ENCODE measurements at places on chromosomes 5 and 9.

- no peak for DNase-seq
Observed at GRCh38 chr5:32190095-32190494, 16.0 kb upstream of the GOLPH3 start.

DNA sequence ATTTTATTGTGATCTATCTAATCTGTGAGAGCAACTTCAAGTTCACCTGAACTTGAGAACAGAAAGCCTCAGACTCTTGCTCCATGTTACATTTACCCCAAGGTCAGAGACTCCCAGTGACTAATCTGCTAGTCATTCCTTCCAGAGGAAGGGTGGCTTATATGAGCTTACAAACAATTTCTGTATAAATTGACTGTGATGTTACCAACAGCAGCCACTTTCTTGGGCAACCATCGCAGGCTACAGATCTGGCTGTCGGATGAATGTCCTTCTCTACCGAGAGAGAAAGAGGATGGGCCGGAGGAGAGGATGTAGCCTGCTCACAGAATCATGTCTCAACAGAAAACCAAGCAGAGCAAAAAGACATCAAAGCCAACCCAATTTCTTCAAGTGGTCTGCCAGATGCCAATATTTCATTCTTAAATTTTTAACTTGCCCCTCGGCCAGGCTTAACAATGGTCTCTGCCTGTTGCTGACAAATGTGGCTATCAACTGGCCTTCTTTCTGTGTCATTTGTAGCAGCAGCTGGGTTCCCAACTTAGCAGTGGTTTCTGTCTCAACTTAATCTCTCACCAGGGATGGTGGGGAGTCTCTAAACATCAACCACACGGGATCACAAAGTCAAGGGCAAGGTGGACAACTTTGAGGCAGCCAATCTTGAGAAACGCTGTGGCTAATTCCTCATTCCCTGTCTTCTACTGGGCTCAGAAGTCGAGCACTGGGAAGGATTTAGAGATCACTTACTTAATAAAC, 81.3 kb downstream of the RAPGEF1 start:
- DNase-seq: no peak

DNA sequence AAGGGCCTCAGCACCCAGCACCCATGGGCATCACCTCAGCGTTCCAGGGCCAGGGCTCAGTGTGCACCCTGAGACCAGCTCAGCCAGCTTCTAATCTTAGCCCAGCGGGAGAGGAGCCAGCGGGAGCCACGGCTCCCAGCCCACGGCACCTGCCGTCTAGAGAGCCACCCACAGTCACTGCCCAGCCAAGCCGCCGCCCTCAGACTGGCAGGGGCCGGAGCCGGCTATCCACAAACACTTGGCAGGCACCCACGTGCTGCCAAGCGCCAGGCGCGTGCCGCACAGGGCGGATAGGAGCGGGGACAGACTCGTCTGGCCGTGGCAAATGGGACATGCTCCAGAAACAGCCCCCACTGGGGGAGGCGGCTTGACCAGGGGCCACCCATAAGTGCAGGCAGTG, 18.6 kb downstream of the BRD3 start:
- DNase-seq: no peak

GRCh38 chr5:168740811-168741213, 161.6 kb upstream of the PANK3 start:
- DNase-seq: no peak

GRCh38 chr5:112192866-112193265, 226.2 kb downstream of the EPB41L4A start:
- DNase-seq: no peak

DNA sequence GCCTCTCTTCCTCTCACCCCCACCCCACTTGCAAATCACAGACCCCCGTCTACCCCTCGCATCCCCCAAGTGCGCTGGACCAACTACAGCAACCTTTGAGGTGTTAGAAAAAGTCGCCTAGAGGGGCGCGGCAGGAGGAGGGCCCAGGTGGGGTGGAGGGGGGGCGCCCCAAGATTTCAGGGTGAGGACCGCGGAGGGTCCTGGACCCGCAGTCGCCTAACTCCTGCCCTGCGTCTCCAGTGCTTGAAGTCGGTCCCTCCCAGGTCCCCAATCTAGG, 379 bp upstream of the EGFLAM start:
- DNase-seq: no peak

GRCh38 chr9:33719581-33720374, 75.6 kb upstream of the PRSS3 start:
- peak; percentile 50 for DNase-seq

DNA sequence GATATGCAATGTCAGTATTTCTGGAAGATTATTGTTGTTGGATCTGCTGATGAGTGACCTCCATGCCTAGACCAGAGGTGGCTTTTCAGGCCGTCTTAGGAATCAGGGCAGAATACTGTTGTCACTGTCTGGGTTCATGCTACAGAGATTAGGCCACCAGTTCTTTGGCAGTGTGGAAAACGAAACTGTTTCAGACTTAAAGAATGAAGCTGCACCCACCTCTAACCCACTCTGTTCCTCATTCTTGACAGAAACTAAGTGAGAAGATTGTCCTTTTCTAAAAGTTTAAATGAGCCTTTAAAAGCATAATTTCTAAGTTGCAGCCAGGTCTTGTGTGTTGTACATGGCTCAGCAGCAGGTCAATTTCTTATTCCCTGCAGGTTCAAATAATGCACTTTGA, 444.3 kb downstream of the ENC1 start:
- DNase-seq: no peak

DNA sequence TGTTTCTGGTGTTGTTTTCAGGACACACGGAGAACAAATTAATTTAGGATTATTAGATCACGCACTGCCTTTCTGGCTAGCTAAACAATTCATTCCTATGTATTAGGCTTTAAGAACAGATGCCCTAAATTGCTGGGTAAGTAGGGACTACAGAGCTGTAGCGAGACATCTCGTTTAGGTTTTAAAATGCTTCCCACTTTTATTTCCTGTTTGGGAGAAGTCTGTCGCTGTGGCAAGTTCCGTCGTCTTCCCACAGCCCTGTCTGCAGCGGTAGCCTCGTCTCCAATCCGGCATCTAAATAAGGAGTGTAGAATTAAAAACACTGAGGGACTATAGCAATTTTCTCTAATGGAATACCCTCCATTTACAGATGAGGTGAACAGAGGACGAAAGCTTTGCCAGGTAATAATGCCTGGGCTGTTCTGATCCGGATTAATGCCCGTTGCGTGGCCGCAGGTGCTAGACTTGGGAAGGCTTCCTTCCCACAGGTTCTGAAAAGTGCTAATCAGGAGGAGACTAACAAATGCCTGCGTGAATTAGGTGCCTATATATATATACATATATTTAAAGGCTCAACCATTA, 1.3 kb upstream of the TRIM36 start:
- no peak for DNase-seq

DNA sequence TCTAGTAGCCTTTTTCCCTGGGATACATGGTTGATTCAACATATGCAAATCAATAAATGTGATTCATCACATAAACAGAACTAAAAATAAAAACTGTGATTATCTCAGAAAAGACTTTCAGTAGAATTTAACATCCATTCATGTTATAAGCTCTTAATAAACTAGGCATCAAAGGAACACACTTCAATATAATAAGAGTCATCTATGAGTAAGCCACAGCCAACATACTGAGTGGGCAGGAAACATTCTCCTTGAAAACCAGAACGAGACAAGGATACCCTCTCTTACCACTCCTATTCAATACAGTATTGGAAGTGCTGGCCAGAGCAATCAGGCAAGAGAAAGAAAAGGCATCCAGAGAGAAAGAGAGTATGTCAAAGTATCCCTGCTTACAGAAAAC, 239.9 kb downstream of the ATPSCKMT start:
- DNase-seq: no peak

- no peak for DNase-seq
Observed at GRCh38 chr5:6394429-6395101, 16.2 kb upstream of the MED10 start.

DNA sequence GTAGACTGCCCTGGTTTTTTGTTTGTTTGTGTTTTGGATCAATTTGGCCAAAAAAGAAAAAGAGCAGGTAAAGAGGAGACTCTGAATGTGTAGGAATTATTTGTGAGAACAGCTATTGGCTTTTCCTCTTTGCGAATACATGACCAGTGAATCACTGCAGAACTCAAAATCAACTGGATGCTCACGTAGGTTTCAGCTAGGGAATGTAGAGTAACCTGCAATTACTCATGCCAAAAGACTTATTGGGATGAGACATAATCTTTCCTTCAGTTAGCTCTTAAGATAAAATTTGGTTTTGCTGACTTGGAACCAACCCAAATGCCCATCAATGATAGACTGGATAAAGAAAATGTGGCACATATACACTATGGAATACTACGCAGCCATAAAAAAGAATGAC, 348.0 kb downstream of the NPR3 start:
- no peak for DNase-seq

GRCh38 chr5:137888466-137888862, 793 bp upstream of the PKD2L2 start:
- DNase-seq: no peak

- DNase-seq: no peak
Observed at GRCh38 chr9:128901822-128902221, 19.0 kb upstream of the PHYHD1 start.

DNA sequence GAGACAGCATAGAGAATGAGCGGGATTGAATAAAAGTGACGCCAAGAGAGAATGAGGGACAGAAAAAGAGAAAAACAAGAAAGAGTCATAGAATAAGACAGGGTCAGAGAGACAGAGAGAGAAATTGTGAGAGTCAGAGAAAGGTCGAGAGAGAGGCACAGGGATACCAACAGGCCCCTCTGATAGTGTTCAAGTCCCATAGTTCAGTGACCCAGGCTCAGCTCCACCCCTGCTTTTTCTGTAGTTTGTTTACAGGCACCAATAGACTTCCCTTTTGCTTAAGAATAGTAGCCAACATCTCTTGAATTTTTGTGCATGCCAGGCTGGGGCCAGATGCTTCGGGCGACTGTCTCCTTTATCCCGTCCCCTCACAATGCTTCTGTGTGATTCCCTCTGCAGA, 62.5 kb downstream of the ARHGEF37 start:
- DNase-seq: no peak

- peak; percentile 28 for DNase-seq
Observed at GRCh38 chr9:37300620-37301019, 121.9 kb upstream of the GRHPR start.

- no peak for DNase-seq
Observed at GRCh38 chr5:137141779-137142178, 357.3 kb downstream of the SPOCK1 start.

DNA sequence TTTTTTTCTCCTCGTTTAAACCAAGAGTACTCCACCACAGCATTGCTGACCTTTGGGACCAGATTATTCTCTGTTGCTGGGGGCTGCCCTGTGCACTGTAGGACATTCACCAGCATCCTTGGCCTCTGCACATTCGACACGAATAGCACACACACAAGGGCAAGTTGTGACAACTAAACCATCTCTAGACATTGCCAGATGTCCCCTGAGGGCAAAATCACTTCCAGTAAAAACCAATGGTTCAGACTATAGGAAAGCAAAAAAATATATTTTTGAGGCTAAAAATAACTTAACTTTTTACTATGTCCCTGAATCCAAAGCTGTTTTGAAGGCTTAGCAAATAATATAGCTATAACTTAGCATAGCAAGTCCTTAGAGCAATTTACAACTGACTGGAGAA, 65.9 kb downstream of the SEMA5A start:
- no peak for DNase-seq

DNA sequence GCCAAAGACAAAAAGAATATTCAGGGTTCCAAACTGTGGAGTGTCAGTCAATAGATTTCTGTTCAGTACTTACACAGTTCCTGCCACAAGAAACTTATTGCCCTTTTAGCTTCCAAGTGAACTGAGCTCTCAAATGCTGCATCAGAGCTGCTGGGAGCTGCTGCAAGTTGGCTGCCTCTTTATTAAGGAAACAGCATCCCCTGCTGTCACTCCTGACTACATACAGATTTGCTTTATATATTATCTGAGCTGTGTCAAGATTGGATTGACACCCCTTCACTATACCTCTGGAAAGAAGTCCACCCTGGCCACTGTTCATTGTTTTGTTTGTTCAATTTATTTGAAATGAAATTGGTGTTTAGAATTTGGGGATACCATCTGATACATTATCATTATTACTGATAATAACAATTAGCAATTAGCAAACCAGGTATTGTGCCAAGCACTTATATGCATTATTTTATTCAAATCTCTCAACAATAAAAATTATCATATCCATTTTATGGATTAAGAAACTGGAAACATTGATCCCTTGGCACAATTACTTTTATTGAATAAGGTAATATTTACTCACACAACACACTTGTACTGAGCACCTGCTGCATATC, 16.4 kb upstream of the C5orf58 start:
- DNase-seq: no peak

DNA sequence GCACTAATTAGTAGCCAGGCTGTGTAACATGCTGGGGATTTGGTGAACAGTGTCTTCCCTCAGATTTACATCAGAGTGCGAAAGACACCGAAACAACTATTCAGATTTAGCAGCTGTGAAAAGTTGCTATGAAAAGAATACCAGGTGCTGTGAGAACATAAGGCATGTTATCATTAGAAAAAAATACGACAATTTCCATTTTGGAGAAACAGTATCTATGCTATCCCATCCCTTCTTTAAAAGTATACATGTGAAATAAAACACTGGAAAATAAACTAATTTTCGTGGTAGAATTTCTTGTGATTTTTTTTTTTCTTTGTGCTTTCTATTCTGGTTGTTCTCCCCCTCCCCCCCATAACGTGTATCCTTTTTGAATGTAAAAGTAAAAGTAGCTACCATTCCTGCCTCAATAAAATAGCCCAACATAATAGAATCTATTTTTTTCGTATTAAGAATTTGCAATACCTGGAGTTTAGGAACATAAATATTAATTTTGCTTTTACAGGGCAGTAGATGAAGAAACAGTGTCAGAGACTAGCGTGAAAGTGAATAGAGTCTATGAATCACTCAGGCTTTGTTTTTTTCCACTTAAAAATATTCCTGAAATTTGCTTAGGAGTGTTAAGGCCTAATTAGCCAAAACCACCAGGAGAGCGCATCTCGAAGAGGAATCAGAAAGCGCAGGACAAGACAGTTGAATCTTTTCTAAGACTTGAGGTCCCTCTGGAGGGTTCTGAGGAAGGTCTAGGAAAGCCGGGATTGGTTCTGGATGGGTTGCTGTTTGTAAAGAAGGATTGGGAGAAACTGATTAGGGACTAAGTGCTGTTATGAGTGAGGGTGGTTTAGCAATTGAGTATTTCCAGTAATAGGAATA, 813 bp upstream of the SLU7 start:
- DNase-seq: no peak

DNA sequence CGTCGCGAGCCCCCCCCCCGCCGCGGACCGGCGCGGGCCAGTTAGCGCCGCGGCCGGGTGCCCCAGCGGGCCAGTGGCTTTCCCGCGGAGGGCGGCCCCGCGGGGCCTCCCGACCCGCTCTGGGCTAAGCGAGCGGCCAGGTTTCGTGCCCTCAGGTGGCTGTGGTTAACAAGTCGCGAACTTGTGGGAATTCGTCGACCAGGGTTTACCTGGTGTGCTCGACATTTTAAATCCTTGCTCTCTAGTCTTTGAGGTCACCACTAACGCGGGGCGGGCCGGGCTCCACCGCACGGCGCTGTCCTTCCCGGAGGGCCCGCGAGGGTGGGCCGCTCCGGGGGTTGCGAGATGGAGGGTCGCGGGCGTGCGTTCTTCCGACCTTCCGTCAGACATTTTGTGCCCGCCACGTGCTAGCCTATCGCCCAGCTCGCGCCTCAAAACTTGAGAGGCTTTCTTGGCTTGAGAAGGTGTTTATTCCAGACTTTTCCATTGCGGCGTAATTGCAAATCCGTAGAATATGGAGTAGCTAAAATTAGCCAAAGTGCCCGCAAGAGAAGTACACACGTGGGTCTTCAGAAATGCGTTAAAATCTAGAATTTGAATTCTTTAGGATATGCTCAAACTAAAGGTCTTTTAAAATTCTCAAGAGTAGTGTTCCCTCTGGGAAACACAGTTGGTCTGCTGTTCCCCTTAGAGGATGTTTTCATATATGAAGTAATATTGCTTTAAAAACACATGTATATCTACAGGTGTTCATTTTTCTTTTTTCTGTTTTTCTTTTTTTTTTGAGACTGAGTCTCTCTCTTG, 2.1 kb downstream of the ANP32B start:
- peak; percentile 61 for DNase-seq
